ENCODE measurements at places on chromosomes 6 and 20.

- DNase-seq, result no peak
These were observed 10.1 kb upstream of the HAO1 start for GRCh38 chr20:7950387-7950786.

DNA sequence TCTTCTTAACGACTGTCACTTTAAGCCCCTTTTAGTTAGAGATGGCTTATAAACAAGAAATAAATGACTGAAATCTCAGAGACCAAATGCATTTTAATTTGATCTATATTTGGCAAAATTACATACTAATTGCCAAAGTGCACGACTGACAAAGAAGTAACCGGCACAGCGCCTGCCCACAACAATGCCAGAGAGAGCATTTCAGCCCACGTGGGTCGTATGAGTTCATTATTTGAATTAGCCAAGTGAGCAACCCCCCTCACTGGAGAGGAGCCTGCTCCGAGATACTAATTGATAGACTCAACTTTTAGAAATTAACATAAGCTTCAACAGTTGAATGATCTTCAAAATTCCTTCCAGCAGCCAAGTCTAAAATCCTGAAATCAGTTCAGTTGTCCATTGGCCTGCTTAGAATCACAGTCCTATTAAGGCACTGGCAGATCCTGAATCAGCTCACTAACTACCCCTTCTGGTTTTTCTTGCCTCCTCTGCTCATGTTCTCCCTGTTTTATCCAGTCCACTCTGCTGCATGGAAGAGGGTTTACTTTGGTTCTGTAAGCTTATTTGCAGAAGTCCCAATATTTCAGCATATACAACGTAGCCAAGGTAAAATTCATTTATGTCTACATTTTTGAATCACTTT is 519.1 kb upstream of the AGPAT4 start:
- DNase-seq, result no peak

- no peak for DNase-seq
These were observed 298.2 kb downstream of the PHACTR1 start for GRCh38 chr6:13014504-13015378.

DNA sequence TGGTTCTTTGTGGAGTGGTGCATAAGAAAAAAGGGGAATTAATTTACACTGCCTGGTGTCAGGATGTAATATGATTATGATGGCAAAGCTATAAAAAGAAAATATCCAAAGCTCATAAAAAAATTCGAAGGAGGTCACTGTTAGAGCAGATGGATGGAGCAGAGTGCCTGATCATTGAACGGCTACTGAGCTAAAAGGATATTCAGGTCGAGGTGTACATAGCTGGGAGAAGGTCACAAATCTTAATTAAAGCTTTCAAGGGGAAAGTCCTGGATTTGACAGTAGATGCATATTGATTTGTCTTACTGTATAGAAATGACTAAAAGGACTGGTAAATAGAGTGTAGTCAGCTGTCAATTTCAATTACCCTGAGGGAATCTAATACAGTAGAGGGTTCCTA is 84.4 kb downstream of the PKIB start:
- no peak for DNase-seq

DNA sequence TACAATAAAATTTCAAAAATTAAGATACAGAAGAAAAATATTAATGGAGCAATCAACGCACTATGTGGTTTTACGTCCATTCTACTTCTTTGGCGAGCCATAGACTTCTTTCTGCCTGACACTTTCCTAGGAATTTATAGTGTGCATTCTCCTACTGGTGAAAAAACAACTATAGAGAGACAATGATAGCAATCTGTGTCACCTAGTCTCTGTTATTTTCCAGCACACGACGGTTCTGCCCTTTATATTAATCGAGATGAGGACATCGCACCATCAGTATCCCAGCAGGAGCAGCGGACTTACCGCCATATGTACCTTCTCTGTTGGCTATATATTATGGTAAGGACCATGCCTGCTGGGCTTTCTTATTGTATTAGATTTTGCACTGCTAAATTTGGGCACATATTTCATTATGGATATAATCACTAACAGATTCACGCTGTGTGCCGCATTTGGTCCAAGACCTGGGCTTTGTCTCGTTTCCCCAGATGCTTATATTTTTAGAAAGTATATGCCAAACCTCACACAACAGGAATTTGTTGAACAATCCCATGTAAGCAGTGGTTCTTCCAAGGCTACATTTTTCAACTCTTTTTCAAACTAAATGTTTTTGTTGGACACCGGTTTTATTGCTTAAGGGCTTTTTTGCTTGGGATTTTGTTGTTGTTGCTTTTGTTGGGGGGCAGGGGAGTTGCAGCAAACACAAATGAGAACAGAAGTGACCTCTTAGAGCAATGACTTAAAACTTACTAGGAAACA is 166.4 kb downstream of the ADAT2 start:
- DNase-seq, result no peak

- DNase-seq, result no peak
These were observed 4.7 kb downstream of the FAM210B start for GRCh38 chr20:56363491-56363890.

GRCh38 chr6:89518352-89519055 is 85.6 kb downstream of the ANKRD6 start:
- no peak for DNase-seq

GRCh38 chr6:121830736-121831135 is 395.3 kb downstream of the GJA1 start:
- no peak for DNase-seq

DNA sequence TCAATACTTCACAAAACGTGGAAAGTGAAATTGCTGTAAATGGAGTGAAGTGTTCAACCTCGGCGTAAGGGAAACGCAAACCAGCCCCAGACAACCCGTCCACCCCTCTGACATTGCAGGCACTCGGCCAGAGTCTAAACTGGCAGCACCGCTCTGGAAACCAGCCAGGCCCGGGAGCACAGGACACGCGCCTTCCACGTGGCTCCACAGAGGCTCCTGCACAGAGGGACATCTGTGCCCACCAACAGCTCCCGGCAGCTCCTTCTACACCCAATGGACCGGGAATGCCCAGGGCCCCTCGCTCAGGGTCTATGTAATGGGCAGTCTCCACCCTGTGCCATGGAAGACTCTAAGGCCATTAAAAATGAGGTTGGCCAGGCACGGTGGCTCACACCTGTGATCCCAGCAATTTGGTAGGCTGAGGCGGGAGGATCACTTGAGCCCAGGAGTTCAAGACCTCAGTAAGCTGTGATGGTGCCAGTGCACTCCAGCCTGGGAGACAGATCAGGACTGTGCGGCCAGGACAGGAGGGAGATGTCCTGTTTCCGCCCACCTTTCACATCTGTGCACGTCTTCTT is 3.4 kb upstream of the HELZ2 start:
- DNase-seq, result no peak

DNA sequence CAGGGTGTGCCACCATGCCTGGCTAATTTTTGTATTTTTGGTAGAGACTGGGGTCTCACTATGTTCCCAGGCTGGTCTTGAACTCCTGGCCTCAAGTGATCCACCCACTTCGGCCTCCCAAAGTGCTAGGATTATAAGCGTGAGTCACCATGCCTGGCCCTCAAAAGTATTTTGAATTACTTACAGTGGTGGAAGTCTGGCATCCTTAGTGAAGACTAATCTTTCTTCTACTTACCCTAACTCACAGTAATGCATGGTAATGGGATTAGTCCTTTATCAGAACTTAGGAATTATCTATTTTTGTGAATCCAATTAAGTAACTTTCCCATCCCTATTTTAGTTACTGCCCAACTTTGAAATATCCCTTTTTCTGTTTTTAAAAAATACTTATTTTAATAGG is 3.9 kb downstream of the RWDD1 start:
- no peak for DNase-seq

- DNase-seq, result no peak
These were observed 107.6 kb upstream of the KHDRBS2 start for GRCh38 chr6:62393608-62394007.

DNA sequence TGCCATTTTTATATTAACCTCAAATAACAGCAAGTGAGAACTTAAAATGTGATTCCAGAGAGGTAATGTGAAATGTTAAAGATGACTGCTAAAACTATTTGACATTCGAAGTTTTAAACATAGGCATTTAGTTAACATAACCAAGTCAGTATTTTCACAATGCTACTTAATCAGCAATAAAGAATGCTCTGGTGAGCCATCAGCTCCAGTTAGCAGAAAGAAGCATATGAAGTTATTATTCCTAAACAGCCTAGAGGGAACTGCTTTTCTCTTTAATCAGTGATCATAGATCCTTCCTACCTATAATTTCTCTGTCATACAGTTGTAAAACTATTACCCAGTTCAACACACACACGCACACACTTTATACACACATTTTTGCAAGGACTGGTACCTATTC is 60.1 kb downstream of the MMS22L start:
- no peak for DNase-seq

DNA sequence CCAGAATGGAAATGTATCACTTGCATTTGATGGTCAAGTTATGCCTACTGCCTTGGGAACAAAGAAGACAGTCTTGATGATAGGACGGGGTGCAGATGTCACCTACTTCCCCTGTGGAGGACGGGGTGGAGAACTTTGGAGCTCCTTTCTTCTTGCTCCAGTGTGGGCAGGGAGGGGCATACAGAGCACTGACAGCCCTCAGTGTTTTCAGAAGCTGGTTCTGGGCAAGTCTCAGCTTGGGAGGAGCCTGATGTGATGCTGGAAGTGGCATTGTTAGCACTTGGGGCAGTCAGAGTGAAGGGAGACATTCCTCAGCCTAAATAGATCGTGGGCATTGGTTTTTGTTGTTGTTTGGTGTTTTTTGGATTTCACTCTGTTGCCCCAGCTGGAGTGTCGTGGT is 59.7 kb downstream of the SYNJ2 start:
- no peak for DNase-seq

GRCh38 chr6:43248101-43248500 is 4.8 kb downstream of the TTBK1 start:
- no peak for DNase-seq

- DNase-seq, result no peak
These were observed 3.5 kb upstream of the MAPK13 start for GRCh38 chr6:36126553-36127458.

DNA sequence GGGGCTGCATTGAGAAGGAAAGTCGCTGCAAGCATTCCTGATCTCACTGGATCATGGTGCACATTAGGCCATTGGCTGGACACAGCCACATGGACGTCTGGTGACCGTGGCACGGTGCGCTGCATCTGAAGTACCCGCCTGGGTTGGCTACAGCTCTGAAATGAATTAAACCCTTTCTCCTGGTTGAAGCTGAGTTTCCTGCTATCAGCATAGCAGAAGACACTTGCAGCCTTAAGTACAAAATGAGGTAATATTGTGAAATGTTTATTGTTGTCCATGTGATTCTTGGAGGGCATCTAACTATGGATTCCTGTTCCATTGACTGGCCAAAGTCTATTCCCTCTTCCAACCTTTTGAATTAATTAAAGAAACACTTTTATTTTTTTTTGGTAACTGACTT is 89.8 kb upstream of the ADTRP start:
- DNase-seq, result no peak

DNA sequence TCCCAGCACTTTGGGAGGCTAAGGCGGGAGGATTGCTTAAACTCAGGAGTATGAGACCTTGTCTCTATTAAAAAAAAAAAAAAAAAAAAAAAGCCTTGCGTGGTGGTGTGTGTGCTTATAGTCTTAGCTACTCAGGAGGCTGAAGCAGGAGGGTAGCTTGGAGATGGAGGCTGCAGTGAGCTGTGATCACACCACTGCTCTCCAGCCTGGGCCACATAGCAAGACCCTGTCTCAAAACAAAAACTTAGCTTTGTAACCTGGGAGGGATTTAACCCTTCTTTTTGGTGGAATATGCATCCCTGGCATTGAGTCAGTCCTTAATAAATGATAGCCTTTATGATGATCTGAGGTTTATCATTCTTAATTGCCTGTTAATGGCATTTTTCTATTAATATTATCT is 12.8 kb downstream of the ASXL1 start:
- DNase-seq, result no peak

DNA sequence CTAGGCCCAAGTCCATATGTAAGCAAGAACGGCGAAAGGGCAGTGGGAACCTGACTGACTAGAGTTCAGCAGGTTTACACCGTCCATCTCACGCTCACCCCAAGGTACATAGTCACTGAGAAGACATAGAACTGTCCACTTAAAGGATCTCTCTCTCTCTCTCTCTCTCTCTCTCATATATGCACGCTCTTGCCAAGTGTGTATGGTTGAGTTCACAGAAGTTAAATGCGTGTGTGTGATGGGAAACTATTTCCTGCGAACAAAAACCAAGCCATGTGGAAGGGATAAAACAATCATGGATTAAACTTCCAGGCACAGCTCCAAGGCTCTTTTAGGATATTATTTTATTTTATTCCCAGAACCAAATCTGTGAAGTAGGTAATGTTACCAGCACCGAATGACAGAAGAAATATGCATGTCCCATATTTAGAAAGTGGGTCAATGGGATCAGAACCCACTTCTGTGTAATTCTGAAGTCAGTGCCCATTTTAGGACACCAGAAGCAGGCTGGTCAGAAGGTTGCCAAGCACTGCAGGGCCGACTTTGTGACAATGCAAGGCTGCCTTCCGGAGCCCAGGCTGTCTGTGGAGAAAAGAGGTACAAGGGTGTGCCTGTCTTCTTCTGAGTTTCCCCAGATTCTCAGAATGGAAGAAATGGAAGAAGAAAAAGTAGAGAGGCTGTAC is 49.2 kb upstream of the MAP7 start:
- no peak for DNase-seq

DNA sequence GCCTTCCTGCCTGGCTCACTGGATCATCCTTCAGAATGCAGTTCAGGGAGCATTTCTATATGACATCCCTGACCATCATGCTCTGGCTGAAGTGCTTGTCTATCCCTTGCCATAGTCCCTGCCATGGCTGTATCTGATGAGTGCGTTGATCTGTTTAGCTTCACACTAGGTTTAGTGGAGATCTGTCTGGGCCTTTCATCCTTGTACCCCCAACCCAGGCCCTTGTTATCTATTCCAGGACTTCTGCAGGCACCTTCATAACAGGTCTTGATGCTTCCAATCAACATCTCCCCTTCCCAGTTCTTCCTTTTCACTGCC is 102.4 kb downstream of the QRSL1 start:
- DNase-seq, result no peak

Data from GM06990 (cell line).